Astrocyte of the spinal cord (primary cell): ENCODE measurements at places on chromosomes 11 and 22.

DNA sequence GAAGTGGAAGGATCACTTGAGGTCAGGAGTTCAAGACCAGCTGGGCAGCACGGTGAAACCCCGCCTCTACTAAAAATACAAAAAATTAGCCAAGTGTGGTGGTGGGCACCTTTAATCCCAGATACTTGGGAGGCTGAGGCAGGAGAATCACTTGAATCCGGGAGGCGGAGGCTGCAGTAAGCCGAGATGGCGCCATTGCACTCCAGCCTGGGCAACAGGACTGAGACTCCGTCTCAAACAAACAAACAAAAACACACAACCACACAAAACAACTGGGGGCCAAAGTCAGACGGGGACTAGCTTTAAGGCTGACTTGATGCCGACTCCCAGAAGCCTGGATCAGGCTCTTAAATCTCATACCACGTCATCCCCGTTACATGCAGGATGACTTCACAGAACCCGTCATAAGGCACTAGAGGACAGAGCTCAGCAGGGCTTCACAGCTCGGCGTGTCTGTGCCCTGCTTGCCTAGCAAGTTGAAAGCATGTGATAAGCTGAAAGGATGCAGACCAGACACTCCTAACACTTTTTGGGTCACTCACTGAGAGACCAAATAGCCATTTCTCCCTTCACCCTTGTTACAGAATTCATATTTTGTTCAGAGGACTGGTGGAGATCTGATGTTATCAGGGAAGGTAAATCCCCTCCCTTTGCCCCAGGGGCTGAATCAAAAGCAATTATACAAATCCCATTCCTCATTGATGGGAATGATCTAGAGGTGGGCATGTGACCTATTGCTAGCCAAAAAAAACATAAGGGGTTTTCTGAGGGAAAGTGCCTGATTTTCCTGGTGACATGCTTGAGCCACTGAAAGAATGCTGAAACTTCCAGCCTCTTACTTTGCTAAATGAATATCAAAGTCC is 65.4 kb downstream of the GAB2 start:
- peak; percentile 37 for DNase-seq

- no peak for DNase-seq
These were observed 86.0 kb downstream of the PPP6R3 start for GRCh38 chr11:68546555-68546954.

- peak; percentile 77 for DNase-seq
These were observed 21.8 kb downstream of the SNX19 start for GRCh38 chr11:130894322-130895025.

GRCh38 chr11:9211322-9211721 is 53.8 kb downstream of the DENND5A start:
- DNase-seq, result no peak
